Fibroblast of gingiva (primary cell): ENCODE measurements at places on chromosomes 7 and 10.

DNA sequence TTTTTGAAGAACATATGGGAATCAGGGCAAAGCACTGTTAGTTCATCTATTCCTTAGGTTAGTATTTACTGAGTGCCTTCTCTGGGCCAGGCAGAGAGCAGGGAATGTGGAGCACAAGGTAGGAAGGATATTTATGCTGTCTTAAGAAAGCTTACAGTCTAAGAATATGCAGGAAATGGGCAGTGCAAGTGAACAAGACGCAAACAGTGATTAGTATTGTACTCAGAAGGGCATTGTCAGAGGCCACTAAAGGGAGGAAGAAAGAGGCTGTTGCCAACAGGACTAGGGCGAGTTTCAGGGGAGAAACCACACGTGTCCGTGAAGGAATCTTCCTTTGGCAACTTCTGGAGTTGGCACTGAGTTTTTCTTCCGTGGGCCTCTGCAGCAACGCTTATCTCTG, 552.8 kb upstream of the COBL start:
- no peak for DNase-seq

DNA sequence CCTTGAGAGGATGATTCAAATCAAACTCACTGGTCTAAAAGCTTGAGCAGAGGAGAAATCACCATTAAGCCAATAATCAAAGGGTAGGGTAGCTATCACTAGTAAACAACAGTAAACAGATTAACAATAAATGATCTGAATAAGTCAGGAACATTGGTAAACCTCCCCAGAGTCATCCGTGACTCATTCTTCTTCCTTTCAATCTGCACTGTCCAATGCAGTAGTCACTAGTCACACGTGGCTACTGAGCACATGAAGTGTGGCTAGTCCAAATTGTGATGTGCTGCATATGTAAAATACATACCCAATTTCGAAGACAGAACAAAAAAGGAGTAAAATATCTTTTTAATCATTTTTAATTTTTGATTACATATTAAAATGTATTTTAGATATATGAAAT, 64.0 kb downstream of the ERCC6 start:
- peak; percentile 7 for DNase-seq

DNA sequence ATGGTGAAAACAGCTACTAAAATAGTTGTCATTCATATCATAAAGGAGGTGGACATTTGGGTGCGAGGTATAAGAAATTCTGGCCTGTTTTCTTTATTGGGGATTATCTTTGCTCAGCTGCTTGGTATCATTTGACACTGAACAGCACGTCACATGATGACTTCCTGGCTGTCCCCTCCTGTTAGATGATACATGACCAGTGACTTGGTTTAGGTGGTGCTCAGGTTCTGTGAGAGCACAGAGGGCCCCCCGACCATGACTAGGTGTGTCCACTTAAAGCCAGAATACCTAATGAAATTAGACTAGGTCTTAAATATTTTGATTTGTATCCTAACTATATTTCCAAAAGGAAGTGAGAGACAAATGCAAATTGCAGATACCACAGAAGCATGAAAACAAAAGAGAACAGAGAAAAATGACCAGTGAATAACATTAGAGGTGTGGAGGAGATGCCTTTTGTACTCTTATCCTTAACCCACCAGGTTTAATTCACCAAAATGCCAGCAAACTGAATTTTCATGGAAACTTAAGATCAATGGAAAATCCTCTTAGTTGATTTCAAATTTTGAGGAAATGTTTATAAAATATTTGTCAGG, 50.6 kb upstream of the GJD4 start:
- DNase-seq: no peak

DNA sequence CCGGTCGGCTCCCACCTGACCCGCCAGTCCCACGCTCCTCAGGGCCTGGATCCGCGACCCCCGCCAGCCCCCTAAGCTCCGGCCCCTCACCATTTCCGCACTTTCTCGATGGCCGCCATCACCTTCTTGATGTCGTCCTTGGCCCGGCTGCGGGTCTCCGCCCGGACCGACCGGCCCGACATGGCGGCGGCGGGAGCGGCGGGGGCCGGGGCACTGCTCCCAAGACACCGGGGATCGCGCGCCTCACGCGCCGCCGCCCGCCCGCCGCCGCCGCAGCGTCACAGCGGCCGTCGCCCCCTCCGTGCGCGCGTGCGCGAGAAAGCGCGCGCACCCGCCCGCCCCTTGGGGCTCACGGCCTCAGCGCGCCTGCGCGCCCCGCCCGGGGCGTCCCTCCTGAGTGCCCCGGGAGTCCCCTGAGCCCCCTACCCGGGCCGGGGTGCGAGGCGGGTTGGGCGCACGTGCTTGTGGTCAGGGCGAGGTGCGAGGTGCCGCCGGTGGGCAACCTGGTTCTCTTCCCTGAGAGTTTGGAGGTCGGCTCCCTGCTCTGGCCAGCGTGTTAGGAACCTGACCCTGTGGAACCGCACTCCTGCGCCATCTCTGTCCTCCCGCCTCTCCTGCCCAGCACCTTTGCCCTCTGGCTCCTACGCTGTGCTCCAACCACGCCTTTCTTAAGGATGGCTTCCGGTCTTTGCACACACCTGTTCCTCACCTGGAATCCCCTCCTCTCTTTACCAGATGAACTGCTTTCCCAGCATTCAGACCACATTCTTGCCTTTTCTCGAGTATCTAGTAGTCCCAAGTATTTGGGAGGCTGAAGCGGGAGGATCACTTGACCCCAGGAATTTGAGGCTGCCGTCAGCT, at the start of gene BCL7B:
Gene BCL7B, minus strand, starts transcription at position 294 of the 861 bp plus-strand sequence. Its CDS starts 112 bp downstream, at position 182.
- peak; percentile 59 for DNase-seq

DNA sequence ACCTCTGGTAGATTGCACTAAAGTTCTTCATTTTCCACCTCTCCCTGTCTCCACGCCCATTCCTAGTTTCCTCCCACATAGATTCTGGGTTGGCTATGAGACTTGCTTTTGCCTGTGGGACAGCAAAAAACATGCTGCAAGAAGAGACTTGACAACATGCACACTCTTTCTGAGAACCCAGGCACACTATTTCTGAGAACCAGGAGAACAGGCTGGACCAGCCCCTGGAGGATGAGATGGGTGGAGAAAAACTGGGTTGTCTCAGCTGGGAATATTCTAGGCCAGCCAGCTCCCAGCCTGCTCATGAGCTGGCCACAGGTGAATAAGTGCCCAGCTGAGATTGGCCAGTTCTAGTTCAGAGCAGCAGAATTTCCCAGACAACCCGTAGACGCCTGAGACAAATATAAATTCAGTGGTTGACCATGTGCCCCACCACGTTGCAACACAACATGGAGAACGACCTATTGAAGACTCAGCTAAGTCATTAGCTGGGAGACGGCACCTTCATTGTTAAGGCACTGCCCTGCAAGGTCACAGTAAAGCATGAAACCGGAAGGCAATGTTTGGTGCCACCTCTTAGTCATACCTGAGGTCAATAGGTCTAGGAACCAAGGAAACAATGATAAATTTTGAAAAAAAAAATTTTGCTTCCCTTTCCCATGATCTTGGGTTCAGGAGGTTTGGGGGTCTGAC, 92.7 kb upstream of the AKR1E2 start:
- DNase-seq: no peak

DNA sequence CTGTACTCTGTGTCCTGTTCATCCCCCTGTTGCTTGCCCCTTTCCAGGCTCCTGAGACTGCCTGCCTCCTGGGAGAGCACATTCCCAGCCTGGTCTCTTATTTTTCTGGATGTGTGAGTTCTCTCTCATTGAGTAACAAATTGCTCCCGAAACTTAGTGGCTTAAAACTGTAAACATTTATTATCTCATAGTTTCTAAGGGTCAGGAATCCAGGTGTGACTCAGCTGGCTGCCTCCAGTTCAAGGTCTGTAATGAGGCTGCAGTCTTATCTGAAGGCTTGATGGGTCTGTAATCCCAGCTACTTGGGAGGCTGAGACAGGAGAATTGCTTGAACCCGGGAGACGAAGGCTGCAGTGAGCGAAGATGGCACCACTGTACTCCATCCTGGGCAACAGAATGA, 53.6 kb upstream of the PRR15 start:
- no peak for DNase-seq

GRCh38 chr7:100546129-100546925, 7.3 kb downstream of the AGFG2 start:
- DNase-seq: no peak

DNA sequence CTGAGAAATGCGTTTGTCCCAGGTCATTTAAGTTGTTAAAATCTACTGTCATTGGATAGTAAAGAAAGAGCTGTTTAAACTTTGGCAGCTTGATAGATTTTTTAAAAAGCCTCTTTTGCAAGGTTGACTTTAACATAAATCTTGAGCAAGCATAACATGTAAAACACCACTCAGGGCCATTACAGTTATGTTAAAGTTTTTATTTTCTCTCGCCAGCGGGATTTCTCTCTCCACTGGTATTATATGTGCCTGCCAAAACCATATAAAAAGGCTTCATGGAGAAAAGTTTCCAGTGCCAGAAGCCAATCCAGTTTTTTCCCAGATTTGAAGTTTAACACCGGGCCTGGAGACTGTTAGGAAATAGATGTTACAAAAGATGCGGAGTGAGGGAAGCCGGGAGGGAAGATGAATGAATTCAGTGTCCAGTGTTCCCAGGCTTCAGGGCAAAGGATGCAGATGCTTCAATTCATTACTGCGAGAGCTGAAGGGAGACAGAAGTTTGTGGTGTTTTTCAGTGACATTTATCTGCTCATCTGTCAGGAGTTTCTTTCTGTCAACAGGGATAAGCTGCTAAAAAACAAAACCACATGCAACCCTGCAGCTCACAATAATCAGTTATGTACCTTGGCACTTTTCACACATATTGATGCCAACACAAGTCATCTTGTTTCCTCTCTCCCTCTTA, 155.5 kb downstream of the SPAG6 start:
- DNase-seq: peak; percentile 13

DNA sequence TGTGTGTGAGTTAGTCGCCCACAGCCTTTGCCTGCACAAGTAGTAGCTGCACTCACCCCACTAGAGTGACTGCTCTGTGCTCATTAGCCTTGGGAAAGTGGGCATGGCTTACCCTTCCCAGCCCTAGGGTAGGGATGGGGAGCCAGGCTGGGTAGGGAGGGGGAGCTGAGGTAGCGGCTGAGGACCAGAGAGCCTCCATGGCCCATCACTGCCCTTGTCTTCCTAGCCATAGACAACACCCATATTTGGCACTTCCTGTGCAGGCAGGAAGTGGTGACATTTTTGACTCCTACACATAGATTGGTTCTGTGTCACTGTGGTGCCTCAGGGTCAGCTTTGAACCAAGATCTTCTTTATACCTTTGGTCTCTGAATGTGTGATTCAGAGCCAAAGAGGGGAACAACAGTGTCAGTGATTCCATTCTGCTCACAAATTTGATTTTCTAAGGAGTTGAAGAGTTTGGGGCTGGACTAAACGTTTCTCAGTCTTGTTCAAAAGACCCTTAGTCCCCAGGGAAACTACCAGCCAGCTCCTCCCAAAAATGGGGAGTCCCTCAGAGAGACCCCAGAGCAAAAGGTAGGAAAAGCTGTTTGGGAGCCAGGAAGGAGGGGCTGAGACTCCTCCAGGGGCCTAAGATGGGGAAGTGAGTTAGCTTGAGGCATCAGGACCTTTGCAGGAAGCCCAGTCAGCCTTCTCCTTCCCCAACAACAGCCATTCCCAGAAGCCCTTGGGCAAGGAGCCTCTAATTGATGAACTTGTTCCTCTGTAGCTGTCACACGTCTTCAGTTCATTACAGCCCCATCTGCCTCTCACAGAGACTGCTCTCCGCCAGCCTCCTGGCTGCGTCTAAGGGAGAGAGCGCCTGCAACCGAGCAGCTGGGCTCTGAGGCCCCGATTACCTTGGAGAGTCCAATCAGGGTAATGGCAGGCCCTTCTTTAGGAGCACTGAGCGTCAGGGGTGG, 135.0 kb downstream of the CDH23 start:
- no peak for DNase-seq

DNA sequence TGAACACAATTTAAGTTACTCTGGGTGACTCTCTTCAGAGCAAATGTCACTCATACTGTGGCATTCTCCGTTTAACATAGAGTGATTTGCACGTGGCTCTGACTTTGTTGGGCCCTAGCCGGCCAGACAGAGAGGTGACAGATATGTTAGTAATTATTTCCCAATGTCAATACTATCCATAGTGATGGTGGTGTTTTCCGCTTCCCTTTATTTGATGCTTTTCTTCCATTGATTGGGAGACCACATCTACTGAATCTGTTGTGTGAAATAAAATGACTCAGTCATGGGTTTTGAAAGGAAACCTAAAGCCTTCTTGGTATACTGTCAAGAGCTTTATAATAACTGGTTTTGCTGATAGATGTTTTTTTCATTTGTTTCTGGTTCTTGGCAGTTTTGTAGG, 7.4 kb downstream of the AVL9 start:
- no peak for DNase-seq

DNA sequence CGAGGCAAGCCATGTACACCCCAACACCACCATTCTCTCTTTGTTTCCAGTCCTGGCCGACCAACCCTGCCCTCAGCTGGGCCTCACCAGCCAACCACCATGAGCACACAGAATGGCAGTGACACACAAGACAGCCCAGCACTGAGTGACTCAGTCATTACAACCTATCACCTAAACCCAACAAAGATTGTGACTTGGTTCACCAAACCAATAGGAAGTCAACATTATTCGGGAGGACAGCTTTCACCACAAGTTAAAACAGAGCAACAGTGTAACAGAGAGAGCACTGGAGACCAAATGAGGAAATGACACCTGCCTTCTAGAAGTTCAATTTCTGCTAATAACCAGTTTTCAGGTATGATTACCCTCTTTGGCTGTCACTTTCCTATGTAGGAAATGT, 72.1 kb downstream of the DNMBP start:
- DNase-seq: no peak

- DNase-seq: no peak
Observed at GRCh38 chr10:42242135-42242805, 396.1 kb downstream of the ZNF33B start.

- no peak for DNase-seq
Observed at GRCh38 chr10:78865538-78865875, 203.3 kb upstream of the ZMIZ1 start.

- no peak for DNase-seq
Observed at GRCh38 chr10:6119423-6119822, 30.6 kb downstream of the RBM17 start.

GRCh38 chr7:121020249-121020988, 31.9 kb downstream of the CPED1 start:
- DNase-seq: peak; percentile 62

DNA sequence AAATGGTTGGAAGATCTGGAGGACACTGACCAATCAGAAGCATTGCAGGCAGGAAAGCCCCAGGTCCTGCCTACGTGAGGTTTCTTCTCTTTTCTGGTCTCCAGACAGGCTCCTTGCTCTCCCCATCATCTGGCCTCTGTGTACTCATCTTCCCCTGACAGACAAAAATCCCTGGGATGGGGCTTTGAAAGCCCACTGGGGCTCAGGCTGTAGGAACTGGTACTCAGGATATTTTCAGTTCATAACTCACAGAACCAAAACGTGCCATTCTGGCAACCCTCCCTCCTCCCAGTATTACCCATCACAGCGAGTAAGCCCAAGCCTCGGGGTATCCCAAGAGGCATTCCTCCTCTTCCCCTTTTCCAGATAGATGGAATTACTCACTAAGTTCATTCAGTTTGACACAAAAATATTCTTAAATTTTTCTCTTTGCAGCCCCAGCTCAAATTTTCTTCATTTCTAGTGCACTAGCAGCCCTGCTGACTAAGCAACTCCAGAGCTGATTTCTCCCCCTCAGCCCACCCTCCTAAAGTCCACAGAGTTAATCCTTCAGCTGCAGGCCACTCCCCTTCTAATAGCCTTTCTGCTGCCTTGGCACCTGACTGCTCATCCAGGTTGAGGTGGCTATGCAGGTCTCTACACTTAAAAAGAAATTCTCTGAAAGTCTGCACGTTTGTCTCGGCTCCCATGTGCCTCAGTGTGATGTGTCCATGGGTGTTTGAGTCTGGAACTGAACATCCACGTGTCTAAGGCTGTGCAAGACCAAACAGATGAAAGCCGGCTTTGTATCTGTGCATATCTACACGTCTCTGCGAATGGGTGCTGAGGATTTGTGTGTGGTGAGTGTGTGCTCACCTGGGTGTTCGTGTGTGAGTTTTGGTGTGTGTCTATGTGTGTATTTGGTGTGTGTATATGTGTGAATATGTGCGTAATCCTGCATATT, 331.4 kb downstream of the CCSER2 start:
- DNase-seq: no peak
